ENCODE measurements at places on chromosomes 1 and 21.

DNA sequence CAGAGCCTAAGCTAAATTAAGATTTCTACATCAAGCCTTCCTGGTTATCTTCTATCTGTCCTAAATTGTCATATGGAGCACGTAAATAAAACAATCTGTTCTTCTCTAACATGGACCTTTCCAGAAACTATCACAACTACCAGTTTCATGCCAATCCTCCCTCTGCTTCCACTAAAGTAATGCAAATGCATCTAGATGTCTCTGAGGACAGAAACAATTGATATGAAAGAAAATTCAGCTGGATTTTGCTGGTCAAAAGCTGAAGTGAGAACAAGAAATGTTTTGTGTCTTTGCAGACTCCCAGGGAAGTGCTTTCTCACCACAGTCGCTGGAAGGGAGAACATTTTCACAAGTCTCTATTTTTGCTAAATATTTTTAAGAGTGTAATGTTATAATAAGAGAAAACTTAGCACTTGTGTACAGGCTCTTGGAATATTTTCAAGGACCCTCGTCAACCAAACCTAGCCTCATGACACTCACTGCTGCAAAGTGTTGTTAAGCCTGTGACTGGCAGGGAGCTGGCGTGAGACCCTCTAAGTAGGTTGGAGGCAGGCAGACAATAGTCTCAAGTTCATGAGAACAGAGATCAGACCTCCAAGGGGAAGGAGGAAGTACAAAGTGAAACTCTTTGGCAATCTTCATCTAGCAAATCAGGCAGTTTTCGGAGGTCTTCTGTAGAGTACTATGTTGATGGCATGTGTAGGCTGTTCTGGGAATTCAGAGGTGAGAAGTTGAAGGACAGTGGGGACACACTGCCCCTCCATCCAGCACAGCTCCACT, 38.8 kb downstream of the DNASE2B start:
- DNase-seq = no peak

GRCh38 chr1:205259324-205259832, 31.6 kb downstream of the TMCC2 start:
- no peak for DNase-seq

- no peak for DNase-seq
These were observed 16.3 kb upstream of the L1TD1 start for GRCh38 chr1:62178372-62178771.

DNA sequence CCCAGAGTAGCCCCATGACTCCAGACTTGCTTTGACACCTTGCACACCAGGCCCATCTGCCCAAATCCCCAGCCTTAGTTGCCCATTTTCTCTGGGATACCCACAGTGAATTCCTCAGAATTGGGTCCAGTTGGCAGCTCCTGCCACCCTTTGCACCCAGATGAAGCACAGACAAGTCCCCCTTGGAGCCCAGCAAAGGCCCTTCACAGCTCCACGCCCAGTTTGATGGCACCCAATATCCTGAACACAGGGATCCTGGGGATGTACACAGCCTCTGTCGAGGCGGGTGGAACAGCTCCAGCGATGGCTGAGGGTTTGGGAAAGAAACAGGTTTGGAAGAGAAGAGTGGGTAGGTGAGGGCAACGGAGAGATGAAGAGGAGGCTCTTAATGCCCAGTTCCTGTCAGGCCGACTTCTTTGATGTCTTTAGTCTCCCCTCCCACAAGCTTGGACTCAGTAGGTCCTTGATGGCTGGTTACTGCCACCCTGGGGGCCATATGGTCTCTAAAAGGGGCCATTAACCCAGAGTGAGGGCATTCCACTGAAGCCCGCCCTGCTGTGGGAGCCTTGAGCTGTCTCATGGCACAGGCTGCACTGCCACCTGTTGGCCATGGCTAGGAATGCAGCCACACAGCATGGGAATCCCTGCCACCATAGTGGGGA, 21.7 kb downstream of the TMEM53 start:
- no peak for DNase-seq

GRCh38 chr1:64953241-64953640, 13.1 kb downstream of the JAK1 start:
- DNase-seq = no peak

DNA sequence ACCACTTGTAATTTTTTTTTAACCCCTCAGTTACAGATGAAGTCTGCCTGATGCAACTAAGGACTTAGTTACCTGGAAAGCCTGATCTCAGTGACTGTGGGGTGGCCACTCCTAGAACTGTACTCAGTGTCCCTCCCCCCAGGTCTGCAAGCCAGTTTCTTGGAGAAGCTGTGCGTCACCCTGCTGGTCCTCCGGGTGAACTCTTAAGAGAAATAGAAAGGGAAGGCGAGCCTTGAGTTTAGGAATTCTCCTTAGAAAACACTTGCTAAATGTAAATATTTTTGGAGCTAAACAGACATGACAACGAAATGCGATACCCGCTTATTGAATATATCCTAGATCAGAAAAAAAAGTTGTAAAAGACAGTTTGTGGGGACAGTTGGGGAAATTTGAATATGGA, 730 bp downstream of the SLC16A4 start:
- DNase-seq = peak; percentile 77

- no peak for DNase-seq
These were observed 139.0 kb downstream of the SDCCAG8 start for GRCh38 chr1:243394601-243395464.

DNA sequence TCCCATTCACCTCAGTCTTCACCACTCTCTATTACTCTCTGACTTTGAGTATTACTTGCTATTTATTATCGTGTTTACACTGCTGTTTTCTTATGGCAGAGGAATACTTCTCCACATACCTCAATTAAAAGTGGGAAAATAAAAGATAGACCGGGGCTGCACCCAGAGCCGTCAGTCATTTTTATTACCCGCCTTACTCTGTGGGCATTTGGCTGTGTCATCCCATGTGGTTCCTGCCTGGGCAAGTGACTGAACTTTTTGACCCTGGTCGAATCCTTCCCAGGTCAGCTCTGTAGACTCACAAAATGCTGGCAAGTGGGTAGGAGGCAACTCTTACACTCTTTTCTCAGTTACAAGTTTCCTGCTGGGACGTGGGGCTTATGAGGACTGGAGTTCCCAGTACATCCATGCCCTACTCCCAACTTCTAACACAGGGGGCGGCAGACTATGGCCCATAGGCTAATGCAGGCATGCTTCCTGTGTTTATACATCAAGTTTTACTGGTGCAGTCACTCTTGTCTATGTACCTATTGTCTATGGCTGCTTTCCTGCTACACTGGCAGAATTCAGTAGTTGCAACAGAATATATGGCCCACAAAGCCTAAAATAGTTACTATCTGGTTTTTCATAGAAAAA, 69.5 kb upstream of the KCND3 start:
- DNase-seq = no peak

DNA sequence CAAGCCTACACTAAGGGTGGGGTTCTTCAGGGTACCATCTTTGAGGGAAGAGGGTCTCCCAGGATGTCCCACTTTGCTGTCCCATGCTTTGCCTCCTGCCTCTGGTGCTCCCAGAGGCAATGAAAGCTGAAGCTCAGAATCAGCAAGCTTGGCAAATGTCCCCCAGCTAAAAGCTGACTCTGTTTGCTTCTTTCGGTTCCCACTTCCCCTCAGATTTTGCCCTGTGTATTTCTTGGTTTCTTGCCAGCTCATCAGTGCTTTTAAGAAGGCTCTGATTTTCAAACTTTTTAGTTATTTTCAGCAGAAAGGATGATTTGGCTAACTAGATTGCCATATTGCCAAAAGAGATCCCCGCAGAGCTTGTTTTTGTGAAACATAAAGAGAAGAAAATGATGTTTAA, 33.1 kb upstream of the COG2 start:
- no peak for DNase-seq

GRCh38 chr1:241424480-241424971, 67.5 kb upstream of the RGS7 start:
- DNase-seq = no peak

DNA sequence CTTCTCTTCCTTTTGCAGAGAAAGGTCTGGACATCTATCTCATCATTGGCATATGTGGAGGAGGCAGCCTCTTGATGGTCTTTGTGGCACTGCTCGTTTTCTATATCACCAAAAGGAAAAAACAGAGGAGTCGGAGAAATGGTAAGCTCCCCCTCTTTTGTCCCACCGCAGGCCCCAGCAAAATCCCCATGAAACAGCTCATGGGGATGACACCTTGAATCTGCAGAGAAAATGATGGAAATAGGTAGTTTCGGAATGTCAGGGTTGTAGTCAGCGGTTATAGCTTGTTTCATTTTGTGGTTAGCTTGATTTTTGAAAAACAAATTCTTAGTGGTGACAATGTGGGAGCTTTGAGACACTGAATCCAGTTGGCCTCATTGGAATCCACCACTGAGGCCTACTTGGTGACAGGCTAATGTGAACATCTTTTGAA, 10.3 kb downstream of the CD2 start:
- no peak for DNase-seq

DNA sequence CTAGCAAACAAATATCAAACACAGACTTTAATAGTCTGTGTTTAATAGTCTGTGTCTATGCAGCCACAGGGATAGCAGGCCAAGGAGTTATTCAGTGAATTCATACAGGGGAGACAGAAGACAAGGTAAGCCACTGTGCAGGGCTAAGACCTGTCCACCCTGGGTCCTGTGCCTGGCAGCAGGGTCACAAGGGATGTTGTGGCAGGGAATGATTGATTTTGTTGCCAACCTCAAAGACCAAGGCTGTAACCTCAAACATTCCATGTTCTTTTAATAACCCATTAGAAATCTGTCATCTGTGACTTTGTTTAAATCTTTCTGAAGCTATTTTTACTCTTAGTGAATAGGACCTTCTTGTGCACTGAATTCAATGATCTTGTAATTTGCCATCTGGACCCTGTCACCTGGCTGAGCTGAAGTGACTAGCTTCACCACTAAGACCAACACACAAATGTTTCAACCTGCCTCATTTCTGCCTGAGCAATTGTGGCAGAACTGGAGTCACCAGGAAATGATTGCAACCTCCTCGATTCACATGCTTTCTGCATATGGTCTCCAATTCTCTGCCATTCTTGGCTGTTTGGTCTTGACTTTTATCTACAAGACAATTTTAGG, 154.2 kb downstream of the ASTN1 start:
- DNase-seq = no peak

DNA sequence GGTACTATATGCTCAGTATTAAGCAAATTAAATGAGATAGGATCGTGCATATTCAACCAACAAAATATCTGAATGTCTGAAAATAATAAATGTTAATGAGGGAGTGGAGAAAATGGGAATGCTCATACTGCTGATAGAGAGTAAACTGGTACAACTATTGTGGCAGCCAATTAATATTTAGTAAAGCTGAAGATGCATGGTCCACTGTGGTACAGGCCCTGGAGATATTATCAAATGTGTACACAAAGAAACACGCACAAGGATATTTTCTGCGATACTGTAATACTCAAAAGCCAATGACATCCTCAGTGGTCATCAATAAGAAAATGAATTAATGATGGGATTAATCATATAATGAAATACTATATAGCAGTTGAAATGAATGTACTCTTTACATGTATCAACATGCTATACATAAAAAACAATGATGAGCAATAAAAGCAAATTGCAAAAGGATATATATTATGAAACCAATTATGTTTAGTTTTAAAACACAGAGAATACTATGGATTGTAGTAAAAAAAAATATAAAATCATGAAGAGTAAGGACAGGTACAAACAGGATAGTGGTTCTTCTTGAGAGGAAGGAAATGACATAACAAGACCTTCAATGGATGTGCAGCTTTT, 25.0 kb downstream of the MRPL39 start:
- DNase-seq = no peak

DNA sequence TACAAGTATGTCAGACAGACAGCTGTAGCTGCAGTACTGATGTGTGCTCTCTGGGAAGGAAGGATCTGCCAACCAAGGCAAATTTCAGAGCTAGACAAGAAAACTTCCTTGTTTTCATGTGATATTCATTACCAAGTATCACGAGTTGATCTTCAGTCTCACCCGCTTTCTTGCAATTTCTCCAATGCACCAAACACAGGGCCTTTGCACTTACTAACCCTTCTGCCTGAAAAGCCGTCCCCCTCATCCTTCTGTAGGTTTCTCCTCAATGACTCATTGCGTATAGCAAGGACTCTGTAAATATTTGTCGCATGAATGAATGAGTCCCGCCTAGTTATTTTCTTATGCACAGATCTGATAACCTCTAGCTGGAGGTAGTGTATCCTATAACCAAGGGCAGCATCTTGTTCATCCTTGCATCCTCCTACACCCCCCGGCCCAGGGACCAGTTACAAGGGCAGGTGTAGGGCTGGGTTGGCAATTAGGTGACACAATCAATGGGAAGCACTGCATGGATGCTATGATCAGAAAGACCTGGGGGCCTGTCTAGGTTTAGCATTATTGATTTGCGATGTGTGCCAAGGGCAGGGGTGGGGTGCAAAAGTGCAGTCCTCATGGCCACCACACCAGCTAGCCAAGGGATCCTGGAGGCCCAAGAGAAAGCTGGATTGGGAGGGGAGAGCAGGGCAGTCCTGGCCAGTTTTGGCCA, 51.4 kb upstream of the GPR157 start:
- DNase-seq = peak; percentile 31

DNA sequence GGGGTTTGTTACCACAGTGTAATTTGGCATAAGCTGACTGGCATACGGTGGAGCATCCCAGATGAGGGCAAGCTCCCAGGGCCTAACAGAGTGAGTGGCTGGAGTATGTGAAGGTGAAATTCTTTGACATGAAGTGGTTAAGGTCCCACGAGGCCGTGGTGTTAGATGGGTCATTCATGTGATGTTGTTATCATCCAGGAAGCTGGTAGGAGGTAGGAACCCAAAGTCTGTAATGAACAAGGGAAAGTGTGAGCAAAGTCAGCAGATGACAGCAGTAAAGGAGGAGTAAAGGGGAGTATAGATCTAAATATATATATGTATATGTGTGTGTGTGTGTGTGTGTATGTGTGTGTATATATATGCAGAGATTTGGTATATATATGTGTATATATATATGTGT, 47.6 kb downstream of the MDM4 start:
- no peak for DNase-seq

DNA sequence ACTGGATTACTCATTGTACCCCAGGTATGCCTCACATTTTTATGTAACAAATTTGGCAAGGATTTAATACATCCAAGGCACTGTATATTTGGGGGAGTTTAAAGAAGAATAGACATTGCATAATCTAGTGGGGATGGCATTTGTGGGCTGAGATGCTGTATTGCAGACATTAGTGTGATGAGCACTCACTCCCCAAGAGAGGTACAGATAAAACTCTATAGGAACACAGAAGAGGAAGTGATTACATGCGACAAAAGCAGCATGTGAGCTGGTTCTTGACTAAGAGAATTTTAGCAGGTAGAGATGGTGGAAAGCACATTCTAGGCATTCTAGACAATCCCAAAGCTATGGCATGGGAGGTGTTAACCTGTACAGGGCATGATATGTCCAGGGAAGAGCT, 24.2 kb upstream of the CDC14A start:
- no peak for DNase-seq

DNA sequence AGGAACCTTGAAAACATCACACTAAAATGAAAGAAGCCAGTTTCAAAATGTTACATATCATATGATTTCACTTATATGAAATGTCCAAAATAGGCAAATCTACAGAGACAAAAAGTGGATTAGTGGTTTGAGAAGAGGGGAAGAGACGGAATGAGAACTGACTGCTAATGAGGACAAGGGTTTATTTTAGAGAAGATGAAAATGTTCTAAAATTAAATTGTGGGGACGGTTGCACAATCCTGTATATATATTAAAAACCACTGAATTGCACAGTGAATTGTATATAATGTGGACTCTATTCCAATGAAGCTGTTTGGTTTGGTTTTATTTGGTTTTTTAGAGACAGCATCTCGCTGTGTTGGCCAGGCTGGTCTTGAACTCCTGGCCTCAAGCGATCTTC, 35.6 kb downstream of the PRPF38A start:
- DNase-seq = no peak

GRCh38 chr1:184069675-184070074, 18.1 kb downstream of the TSEN15 start:
- DNase-seq = no peak

- DNase-seq = no peak
These were observed 14.8 kb downstream of the FAM163A start for GRCh38 chr1:179757933-179758332.

Measured in astrocyte (in vitro differentiated cells and primary cell).